ENCODE measurements at places on chromosomes 1 and 21. TPM values are rescaled to one million over a fixed set of nuclear protein-coding genes. Genes with fewer than 3 reads are reported as not detected.

Gene SLC45A3
- 19.2 TPM for total RNA-seq

Gene RPL22
- total RNA-seq = 237 TPM

Gene TMPRSS15
- total RNA-seq = not detected

Gene PIGR
- not detected for total RNA-seq

Gene CFHR5
- total RNA-seq = not detected

Gene OPTC
- total RNA-seq = 0.30 TPM

Gene PTPRF
- 79.8 TPM for total RNA-seq

Gene CD160
- total RNA-seq = 0.35 TPM

Gene GJA5
- 2.2 TPM for total RNA-seq
